CD4-positive, alpha-beta T cell treated with Interleukin-12 subunit alpha and Interleukin-12 subunit beta, for 1 hour (primary cell): ENCODE measurements at places on chromosomes 7 and 10.

- no peak for DNase-seq
Measured at GRCh38 chr10:13615650-13616300, 29.0 kb downstream of the PRPF18 start.

DNA sequence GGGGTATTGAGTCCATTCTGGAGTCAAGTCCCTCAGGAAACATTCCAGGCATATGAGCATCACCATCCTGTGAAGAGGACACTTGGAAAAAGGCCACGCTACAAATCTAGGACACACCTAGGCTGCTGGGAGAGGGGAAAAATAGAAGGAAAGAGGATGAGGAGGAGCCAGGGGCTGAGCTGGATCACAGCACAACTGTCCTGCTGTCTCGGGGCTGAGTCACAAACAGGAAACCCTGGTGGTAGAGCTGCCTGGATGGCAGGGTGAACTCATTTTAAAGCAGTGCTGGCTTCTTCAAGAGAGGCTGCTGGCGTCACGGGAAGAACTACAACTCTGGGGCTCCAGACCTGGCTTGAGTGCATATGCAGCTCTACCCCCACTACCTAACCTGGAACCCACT is 151.5 kb downstream of the RNF216 start:
- peak; percentile 25 for DNase-seq

GRCh38 chr7:14762561-14762960 is 140.0 kb downstream of the DGKB start:
- DNase-seq, result no peak

GRCh38 chr7:157612664-157613561 is 276.1 kb downstream of the DNAJB6 start:
- peak; percentile 70 for DNase-seq

DNA sequence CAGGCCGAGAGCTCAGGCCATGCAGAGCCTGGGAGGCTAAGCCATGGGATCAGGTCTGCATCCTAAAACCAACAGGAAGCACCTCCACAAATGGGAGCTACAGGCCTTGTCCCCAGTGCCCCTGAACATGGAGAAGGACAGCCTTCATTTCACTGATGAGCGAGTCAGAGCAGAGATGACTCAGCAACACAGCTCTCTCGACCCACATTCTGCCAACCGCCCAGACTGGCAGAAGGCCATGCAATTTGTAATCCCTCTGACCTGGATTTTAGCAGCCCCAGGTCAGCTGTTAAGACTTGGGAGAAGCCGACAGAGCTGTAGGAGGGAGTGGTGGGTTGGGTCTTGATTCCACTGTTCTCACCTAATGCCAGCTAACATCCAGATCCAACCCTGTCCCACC is 25.5 kb downstream of the VOPP1 start:
- no peak for DNase-seq

DNA sequence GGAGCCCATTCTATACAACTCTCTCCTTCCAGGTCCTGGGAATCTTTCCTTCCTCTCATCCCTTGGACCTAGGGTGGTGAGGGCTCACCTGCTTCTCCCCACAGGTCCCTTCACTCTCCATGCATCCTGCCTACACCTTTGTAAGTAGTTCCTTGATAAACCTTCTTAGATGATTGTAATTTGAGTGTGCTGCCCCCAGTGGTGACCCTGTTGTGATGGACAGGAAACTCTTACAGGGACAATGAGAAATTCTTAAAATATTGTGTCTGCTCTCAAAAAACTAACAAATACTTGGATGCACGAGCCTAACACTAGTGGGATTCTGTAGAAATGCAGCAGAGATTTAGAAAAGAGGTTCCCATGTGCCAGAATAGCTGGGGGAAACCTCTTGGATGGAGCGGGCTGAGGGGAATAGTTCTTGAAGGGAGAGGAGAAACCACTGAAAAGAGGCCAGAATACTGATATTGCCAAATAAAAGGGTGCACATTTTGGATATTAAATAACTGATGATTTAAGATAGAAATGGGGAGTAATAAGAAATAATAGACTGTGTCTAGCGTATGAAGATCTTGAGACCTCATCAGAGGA is 6.7 kb upstream of the PAXIP1 start:
- peak; percentile 33 for DNase-seq

DNA sequence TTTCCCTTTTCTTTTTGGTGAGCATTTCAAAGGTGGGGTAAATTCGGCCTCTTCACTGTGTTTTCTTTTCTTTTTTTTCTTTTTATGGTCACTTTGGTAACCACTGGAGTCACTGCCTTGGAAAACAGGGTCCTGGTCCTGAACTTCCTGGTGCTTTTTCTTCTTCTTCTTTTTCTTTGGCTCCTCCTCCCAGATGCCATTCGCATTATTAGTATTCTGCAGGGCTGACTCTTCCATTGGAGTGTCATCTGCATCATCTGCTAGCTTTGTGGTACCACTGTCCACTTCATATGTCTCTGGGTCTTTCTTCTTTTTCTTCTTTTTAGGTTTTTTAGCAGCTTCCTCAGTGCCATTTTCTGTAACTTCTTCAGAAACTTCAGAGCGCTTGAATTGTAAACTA is 10.5 kb downstream of the POLR1F start:
- no peak for DNase-seq

DNA sequence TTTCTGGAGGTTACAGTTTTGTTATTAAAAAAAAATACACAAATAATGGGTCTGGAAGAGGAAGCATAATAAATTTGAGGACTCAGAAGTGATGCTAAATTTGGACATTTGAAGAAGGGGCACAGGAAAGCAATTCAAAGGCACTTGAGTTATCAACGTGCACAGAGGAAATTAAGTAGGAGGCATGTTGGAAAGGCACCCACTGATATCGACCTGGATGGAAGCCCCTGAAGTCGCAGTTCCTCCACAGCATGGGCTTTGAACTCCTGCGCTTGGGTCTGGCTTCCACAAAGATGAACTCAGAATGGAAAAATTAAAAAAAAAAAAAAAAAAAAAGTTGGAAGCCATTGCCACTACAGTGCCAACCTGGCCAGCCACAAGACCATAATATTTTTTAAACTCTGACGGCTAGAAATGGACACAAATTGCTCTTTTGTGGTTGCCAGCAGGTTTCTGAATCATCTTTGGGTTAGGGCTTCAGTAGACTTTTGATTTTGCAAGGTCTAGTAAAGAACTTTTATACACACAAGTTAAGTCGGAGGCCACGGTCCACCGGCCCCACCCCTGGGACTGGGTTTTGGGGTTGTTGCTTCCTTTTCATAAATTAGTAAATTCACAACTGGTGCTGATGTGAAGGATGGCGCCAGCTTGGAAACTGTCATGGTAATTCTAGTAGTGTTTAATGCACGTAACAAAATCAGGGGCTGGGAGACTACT is 21.6 kb downstream of the JCAD start:
- no peak for DNase-seq

DNA sequence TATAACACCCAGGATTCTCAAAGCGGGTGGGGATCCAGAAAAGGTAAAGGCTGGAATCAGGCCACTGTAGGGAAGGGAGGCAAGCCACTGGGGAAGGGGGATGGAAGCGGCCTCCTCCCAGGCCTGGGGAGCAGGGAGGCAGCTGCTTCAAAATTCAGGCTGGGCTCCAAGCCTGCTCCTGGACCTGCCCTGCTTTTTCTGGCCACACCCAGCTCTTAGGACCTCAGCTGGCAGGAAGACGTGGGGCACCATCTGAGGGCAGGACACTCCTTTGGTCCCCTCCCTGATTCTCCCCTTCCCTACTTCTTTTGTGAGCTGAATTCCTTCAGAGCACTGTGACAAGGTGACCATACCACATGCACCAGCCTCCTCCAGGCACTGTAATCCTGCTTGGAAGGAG is 4.6 kb upstream of the LBX1 start:
- no peak for DNase-seq

DNA sequence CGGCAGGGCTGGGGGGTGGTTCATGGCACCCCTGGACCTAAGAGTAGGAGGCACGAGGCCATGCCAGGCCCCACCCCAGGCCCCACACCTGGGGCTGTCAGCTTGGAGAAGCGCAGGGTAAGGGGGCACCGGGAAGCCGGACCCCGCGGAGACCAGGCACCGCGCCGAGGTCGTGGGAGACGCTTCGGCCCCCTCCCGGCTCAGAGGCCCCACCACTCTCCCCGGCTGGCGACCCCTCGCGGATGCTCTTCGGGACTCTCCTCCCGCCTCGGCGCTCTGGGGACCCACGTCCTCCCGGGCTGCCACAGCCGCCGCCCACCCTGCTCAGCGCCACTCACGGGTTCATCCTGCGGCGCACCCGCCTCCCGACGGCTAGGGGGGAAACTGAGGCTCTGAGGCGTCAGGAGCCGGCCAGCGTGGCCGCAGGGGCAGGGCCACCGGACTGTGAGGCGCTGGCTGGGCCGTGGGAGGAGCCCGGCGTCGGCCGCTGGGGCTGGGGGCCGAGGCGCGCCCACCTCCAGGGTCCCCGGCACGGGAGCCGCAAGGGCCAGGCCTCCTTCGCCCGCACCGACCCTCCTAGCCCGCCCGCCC is 25.9 kb downstream of the PDGFA start:
- DNase-seq, result no peak

DNA sequence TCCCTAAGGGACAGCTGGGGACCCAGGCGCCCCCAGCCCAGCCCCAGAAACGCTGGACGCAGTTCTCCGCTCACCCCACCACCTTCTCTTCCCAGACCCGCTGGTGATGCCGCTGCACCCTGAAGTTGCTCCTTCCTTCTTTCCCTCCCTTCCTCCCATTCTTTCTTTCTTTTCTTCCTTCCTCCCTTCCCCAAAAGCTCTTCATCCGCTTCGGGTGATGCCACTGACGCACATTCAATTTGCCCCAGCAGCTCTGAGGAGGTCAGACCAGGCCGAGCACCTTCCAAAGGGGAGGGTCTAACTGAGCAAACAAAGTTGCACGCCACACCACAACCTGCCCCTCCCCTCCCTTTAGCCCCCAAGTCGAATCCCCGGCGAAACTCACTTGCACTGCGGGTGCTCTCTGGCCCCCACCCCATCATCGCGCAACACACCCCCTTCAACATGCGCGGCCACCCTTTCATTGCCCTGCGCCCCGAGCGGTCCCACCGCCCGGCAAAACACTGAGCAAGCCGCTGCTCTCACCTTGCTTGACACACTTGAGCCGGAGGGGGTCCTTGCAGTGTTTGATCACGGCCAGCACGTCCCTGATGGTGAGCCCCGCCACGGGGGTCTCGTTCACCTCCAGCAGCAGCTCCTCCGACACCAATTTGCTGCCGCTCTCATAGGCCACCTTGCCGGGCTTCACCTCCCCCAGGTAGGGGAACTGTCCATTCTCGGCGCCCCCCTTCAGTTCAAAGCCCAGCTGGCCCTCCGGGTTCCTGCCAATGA is 787 bp downstream of the MAGI2 start:
- DNase-seq, result no peak
